ENCODE measurements at places on chromosomes 13 and 19. TPM values are rescaled to one million over a fixed set of nuclear protein-coding genes. Genes with fewer than 3 reads are reported as not detected.
A peak's percentile ranks its signal among the peaks of the same experiment; 100 is the strongest.

- DNase-seq, result no peak
These were observed 18.5 kb upstream of the STARD13 start for GRCh38 chr13:33303855-33304597.

DNA sequence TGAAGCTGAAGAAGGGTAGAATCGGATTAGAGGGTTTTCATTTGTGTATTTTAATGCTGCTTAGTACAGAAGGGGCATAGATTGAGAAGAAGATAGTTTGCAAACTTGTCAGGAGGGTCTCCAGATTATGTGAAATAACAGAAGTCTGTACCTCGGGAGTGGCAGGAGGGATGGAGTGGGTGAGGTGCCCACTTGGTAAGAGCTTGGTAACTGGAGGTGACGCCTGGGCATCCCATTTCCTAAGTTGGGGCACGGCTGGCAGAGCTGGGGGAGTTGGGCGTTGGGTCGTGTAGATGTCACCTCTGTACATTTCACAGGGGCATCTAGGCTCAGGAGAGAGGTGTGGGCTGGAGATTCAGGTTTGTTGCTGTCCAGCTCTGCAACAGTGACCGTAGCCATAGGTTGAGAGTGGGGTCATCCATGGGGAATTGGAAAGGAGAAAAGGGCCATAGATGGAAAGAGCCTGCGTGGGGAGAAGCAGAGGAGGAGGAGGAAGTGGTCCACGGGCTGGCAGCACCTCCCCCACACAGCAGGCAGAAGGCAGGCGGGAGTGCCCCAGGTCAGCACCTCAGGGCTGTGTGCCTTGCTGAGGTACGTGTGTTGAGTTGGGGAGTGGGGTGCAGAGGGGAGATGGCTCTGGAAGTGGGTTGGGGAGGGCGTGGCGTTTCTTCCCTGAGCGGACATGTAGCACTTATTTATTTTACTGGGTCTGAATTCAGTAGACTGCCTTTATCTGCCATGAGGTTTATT lies 31.2 kb downstream of the MPHOSPH8 start:
- DNase-seq, result no peak

GRCh38 chr13:109764045-109764444 lies 22.3 kb downstream of the IRS2 start:
- no peak for DNase-seq

DNA sequence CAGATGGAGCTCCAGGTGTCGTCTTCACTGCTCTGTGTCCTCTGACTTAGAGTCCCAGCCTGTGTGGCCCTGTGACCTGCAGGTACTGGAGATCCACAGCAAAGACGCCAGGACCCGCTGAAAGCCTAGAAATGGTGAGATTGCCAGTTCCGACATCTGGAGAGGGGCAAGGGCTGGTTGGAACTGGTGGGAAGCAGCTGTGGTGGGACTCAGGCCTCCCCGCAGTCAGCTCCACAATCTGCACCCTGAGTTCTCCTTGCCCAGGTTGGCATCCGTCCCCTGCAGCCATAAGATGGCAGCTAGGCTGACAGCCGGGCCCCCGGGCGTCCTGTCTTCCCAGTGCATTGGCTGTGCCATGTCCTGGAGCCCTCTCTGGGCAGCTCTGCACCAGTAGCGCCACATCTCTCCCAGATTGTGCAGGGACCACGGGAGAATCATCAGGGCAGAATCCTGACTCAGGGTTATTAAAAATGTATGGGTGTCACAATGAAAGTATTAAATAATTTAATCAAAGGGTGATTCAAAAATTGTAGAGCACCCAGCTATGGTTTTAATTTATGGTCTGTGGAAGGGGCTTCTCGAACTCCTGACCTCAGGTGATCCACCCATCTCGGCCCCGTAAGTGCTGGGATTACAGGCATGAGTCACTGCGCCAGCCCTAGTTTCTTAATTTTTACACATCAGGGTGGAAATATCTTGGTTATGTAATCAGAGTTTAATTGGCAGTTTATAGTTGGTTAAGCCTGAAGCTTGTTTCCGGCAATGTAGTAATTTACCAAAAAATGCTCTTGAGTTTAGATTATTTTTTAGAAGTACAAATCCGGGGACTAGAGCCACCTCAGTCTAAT lies 32.2 kb upstream of the ZNF681 start:
- DNase-seq, result no peak

- peak; percentile 15 for DNase-seq
These were observed 27.5 kb downstream of the VRK3 start for GRCh38 chr19:49997709-49998108.

DNA sequence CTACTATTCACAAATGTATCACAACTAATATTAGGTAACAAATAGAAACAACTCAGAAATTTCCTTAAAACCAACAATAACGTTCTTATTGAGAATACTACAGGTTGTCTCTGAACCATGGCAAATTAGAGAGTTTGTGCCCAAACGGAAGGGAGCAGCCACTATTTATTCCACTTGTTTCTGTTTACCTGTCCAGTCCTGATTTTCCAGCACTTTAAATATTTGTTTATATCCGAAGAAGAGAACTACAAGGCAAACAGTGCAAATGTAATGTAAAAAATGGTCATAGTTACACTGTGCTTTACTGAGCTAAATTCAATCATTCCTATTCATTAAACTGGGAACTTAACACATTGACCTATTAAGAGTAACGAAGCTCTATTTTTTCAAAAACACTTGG lies 9.2 kb downstream of the SUCLA2 start:
- no peak for DNase-seq

GRCh38 chr13:27839809-27840467 lies 47.7 kb downstream of the GSX1 start:
- no peak for DNase-seq

- DNase-seq, result no peak
These were observed 73.3 kb downstream of the ALOX5AP start for GRCh38 chr13:30808600-30808999.

DNA sequence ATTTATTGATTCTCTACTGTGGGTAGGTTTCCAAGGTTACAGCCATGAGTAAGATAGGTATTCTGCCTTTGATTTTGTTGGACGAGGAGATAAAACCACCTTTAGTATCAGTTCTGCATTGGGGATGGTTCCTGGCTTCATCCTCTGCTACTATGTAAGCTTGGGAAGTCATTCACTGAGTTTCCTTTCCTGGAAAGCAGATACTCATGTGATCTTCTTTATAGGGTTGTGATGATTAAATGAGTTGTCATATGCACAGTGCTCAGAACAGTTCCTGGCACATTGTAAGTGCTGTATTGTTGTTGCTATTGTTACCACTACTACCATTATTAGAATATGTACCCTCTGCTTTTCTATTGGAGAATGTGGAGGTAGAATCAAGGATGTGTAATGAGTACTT lies 13.1 kb upstream of the WTIP start:
- no peak for DNase-seq

DNA sequence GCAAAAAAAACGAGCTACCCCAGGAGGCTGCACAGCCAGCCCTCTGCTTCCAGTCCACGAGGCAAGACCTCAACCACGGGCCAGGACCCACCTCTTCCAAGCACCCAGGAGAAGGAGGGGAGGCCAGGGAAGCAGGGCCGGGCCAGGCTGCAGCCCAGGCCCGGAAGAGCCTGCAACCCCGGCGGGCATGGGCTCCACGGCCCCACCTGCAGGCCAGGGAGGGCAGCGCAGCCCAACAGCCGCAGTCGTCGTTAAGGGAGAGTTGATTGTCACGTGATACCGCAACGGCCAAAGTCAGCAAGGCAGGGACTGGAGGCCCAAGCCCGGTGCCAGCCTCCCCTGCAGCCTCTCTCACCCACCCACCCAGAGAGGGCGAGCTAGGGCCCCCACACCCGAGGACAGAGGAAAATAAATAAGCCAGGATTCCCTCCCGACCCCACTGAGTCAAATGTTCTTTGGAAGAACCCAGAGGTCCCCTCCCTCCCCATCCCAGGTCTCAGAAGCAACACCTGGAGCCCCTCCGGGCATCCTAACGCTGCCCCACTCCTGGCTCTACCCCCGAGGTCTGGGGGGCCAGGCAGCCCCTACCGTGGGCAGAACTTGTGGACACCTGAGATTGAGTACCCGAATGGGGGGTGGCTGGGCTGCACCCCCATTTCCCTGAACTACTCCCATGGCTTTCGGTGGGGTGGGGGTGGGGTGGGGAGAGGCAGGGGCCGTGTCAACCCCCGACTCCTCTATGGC lies 5.2 kb upstream of the REXO1 start:
- peak; percentile 89 for DNase-seq

DNA sequence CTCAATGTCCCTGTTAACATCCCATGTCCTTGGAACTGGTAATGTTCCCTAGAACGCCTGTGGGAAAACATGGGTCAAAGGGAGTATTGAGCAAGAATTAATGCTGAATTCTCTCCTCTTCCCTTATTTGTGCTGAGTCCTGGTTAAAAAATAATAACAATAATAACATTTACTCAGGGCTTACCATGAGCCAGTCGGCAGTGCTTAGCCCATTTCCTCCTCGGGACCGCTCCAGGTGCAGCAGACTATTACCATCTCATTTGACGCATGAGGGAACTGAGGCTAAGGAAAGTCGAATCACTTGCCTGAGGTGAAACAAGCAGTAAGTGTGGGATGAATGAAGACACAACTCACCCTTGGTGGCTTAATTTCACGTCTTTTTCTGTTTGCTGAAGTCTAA lies 33.6 kb upstream of the SLC15A1 start:
- DNase-seq, result no peak

DNA sequence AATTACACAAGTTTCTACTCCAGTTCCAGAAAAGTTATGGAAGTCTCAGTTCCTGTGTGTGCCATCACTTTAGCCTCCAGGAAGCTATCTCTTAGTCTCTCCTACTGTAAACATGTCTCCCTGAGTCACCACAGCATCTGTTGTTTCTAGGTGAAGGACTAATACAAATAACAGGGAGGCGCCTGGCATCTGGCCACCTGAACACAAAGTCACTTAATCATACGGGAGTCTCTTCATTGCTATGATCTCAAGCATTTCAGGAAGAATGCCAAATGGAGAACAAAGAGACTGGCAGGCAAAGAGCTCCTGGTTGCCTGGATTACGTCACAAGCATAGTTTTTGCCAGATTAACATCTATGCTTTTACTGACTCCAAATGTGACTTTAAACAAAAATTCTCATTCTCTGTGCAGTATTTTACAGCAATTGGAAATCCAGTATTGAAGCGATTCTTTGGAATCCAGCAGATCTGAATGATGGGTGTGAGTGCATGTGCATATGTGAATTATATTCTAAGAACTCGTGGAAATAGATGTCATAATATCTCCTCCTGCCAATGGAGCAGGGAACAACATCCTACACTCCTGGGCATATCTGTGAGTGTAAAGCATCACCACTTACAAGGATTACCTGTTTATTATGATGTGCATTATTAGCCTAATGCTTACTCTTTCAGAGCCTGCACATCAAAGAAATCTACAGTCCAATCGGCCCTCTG lies 572.8 kb downstream of the PCDH9 start:
- no peak for DNase-seq

DNA sequence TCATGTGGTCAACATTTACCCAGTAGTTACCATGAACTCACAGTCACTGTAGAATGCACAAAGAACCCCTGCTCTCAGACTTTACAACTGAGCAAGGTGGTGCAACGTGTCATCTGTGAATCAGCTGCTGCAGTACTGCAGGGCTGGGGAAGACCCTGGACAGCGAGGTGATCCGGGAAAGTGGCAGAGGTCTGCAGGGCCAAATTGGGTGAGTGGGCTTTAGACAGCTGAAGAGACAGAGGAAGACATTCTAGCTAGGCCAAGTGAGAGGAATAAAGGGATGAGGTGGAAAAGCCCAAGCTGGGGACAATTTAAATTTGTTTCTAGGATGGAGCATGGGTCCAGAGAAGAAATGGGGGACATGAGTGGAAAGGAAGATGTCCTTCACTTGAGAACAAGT lies 270.5 kb downstream of the DCLK1 start:
- DNase-seq, result no peak

GRCh38 chr13:79190932-79191331 lies 215.1 kb downstream of the RBM26 start:
- DNase-seq, result no peak

- peak; percentile 46 for DNase-seq
These were observed 15.7 kb downstream of the PNPLA6 start for GRCh38 chr19:7550987-7551761.

DNA sequence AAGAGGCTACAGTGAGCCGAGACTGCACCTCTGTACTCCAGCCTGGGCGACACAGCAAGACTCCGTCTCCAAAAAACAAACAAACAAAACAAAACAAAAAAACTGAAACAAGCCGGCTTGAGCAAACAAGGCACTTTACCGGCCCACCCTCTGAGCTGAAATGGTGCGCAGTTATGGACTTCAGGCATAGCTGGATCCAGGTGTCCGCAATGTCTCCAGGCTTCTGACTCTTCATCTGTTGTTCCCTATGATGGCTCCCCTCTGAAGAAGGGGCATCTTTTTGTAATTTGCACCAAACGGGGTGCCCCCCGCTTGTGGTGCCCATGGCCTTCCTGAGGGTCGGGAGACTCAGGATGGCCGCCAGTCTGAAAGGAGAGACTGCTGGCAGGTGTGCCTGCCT lies 6.2 kb downstream of the C2CD4C start:
- DNase-seq, result no peak

GRCh38 chr13:108702171-108702570 lies 72.8 kb downstream of the MYO16 start:
- no peak for DNase-seq

DNA sequence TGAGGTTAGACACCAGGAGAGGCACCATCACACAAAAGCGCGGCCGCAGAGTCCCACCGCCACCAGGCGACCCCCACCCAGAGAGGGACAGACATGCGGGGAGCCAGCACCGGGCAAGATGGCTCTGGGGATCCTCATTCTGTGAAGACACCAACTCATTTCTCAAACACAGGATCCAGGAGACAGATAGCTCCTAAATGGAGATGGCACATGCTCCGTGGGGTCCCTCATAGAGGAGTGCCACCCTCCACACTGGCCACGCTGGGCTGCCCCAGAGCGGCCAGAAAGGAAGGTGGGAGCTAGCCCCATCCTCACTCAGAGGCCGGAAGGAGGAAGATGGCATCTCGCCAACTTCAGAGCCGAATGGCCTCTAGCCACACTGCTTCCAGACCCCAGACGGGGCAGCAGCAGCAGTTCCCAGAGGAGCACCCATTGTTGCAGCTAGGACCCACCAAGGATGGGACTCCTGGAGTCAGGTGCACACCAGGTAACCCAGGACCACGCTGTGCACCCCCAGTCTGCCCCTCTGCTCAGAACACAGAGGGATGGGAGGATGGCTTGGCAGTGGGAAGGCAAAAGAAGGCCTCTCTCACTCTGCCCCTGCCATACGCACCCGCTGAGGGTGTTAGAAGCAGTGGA lies 78.6 kb downstream of the ZIC5 start:
- DNase-seq, result no peak

DNA sequence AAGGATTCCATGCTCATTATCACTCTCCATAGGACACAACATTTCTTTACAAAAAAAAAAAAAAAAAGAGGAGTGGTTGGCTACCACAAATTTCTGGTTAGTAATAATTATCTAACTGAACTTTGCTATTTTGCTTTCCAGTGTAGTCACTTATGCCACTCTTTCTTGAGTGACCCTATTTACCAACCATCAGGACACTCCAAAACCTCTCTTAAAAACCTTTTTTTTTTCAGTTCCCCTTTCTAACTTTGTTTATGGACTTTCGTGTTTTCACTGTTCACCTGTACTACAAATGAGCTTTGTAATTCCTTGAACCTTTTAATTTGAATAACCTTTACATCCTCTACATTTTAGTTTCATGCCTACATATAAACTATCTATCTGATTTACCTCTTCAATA lies 686.5 kb upstream of the PCDH9 start:
- no peak for DNase-seq

CATSPERD gene
- not detected for total RNA-seq

PTH2 gene
- total RNA-seq, result not detected

BCAM gene
- not detected for total RNA-seq

ERICH4 gene
- not detected for total RNA-seq

EVI5L gene
- total RNA-seq, result 5.2 TPM

NPAS1 gene
- not detected for total RNA-seq

CCL25 gene
- total RNA-seq, result not detected

PGLYRP1 gene
- total RNA-seq, result not detected

PCDH20 gene
- total RNA-seq, result not detected
